ENCODE measurements at places on chromosomes 11 and 22.

DNA sequence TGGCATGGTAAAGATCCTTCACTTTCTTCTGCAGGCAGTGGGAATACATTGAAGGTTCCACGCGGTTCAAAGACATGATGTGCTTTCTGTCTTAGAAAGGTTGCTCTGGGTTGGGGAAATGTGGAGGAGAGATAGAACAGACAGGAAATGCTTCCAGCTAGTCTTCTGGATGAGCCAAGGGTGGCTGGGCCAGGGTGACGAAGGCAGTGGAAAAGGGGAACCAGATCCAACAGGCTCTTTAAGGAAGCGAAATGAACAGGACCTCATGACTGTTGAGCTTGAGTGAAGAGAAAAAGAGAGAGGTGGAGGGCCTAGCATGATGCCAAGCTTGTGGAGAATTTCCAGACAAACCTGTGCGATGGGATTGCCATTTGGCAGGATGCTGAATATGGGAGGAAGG lies 56.4 kb upstream of the LMO1 start:
- DNase-seq = no peak

DNA sequence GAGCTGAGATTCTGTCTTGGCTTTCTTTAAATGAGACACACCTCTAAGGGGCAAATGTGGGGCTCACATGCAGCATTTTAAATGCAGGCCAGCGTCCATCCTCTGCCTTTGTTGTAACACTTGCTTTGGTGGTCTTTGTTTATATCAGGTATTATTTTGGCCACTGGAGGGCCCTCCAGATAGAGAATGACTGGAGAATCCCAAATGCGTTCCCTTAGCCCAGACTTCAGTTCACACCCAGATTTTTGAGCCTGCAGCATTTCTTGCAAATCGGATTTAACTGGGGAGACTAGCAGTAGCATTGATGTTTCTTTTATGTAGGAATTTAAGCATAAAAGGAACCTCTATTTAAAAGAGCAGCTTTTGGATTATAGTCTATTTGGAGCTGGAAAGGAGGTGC lies 200.2 kb upstream of the SORL1-AS1 start:
- no peak for DNase-seq

GRCh38 chr11:44416776-44417175 lies 106.8 kb upstream of the ALX4 start:
- DNase-seq = no peak

GRCh38 chr11:104510169-104510568 lies 346.2 kb upstream of the PDGFD start:
- DNase-seq = no peak

- peak; percentile 52 for DNase-seq
Observed at GRCh38 chr22:24938741-24939341, 7.7 kb downstream of the LHFPL7 start.

DNA sequence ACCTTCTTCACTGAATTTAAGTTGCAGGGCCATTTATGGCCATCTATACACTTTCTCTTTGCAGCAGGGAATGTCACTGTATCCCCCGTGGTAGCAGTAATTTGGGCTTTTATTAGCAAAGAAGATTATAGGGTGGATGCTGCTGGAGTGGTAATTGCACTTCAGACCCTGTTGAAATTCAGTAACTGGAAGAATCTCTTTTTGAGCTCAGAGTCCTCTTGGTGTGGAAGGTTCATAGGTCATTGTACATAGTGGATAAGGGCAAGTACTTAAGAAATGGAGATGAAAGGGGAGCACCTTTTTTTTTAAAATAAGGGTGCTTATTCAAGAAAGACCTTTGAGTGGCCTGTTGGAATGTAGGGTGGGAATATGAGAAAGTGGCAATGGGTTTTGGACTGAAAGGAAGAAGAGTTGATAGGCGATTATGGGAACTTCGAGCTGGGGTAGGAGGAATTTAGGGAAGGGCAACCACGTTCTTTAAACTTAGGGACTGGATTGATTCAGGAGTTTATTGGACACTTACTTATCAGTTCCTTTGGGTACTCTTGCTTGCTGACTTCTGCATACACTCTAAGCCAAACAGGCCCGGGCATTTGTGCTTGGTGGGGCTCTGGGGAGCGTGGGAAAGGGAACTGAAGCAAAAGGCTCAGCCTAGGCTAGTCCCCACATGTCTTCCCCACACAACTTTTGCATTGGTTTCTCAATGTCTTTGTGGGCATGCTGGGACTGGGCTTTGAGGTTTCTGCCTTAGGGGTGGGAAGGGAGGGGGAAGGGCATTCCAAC lies 26.5 kb downstream of the CTNND1 start:
- no peak for DNase-seq

- no peak for DNase-seq
Observed at GRCh38 chr11:87322568-87322967, 284.8 kb downstream of the TMEM135 start.

GRCh38 chr11:103055221-103055890 lies 36.6 kb downstream of the DCUN1D5 start:
- peak; percentile 59 for DNase-seq

Measured in kidney capillary endothelial cell (primary cell).